ENCODE measurements at places on chromosomes 12 and 14.

- DNase-seq = no peak
Observed at GRCh38 chr14:84674636-84675035, 855.3 kb upstream of the FLRT2 start.

GRCh38 chr14:29927376-29928116 lies at the start of gene PRKD1:
Gene PRKD1 (minus strand): TSS chr14:29927847.
- DNase-seq = peak; percentile 74

DNA sequence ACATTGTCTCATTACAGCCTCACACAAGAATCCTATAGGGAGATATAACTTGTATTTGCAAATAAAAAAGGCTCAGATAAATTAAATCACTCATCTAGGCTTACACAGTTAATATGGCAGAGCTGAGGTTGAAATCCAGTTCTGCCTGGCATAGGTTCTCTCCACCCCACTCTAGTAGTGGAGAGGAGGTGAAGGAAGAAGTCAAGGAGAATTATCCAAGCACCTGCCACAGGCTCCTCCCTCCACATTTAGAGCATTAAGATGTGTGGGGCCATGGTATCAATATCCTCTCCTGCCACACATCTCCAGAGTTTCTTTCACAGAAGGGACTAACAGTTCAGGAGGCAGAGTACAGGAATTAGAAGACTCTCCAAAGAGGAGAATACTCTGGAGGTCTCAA lies 22.5 kb upstream of the STAC3 start:
- no peak for DNase-seq

- no peak for DNase-seq
Observed at GRCh38 chr12:25124493-25124892, 70.5 kb downstream of the DNAI7 start.

DNA sequence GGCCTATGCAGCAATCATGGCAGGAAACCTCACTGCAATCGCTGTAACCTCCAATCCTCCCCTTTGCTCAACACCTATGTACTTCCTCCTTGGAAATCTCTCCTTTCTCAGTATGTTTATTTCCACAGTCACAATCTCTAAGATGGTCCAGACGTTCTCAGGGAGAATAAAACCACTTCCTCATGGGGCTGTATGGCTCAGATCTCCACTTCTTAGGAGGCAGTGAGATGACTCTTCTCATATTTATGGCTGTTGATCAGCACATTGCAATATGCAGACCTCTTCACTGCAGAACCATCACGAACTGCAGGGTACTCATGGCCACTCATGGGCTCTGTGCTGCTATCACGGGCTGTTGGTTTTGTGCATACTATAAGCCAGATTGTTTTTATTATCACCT lies 17.1 kb upstream of the OR4K17 start:
- DNase-seq = no peak

DNA sequence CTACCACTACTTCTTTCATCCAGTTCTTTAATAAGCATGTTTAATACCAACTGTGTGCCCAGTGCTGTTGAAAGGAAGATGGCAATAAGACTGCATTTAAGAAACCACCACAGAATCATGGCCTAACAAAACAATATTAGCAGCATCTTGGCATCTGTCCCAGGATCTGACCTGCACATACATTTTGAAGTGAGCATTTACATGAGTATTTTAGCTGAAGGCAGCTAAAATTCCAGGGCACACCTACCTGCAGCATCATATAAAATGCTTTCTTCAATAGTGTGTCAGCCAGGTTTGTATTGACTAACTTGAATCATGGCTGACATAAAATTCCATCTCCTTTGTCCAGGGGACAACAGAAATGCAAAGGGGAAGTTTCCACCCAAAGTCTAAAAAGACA lies 65.0 kb upstream of the ARHGAP5 start:
- DNase-seq = no peak

DNA sequence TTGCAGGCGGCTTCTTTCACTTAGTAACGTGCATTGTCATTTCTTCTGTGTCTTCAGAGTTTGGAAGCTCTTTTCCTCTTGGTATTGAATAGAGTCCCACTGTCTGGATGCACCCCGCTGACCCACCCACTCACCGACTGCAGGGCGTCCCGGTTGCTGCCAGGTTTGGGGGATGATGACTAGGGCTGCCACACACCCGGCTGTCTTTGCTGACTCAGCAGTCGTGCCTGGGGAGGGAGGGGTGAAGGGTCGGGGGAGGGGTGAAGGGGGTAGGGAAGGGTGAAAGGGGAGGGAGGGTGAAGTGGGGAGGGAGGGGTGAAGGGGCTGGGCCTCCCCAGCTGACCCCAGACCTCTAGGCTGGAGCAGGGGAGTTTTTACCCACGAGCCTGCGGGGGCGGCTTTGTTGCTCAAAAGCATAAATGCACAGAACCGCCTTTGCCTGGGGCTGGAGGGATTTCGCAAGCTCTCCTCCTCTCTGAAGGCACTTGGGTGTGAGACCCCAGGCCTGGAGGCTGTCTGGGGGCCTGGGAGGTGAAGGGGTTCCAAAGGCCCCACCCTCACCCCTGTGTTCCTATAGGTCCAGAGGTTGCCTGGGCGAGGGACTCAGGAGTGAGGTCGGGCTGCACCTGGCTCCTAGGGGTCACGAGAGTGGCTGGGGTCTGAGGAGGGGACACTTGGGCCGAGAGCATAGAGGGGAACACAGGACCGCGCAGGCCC lies 31.3 kb upstream of the ULK1 start:
- DNase-seq = no peak

GRCh38 chr12:41652981-41653380 lies 464.9 kb downstream of the PDZRN4 start:
- no peak for DNase-seq

DNA sequence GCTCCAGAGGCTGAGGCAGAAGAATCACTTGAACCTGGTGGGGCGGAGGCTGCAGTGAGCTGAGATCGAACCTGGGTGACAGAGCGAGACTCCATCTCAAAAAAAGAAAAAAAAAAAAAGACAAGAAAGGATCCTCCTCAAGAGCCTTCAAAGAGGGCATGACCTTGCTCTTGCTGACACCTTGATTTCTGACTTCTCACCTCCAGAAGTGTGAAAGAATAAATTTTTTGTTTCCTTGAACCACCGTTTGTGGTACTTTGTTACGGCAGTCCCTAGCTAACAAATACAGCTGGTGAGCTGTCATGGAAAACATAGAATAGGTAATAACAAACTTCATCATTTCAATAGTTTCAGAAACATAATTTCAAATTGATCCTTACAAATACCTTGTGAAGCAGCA lies 1.9 kb upstream of the ACTR10 start:
- DNase-seq = no peak

DNA sequence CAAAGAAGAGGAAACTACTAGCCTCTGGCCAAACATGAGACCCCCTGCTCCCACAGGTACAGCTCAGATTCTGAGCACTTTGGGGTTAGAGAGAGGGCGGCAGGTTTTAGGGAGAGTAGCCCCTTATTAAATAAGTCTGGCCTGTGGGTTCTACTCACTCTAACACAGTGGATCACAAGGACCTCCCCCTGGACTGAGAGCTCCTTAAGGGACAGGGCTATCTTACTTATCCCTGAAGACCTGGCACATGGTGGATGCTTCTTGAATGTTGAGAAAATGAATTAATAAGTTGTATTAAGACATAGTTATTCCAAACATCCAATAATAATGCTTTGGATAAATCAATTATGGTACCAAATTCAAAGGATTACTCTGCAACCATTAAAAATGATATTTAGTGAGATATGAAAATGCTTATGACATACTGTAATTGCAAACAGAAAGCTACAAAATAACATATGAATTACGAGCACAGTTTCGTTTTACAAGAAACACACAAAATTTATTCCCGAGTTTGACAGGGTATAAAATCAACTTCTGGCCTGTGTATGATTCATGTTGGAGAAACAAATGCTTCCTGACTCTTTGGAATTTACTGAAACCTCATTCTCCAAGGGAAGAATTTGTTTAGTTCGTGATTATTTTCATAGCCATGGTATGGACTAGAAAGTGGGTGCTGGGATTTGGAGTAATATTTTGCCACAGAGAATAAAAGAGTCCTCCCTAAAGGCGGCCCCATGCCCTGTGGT lies 59.3 kb upstream of the BDKRB2 start:
- no peak for DNase-seq

DNA sequence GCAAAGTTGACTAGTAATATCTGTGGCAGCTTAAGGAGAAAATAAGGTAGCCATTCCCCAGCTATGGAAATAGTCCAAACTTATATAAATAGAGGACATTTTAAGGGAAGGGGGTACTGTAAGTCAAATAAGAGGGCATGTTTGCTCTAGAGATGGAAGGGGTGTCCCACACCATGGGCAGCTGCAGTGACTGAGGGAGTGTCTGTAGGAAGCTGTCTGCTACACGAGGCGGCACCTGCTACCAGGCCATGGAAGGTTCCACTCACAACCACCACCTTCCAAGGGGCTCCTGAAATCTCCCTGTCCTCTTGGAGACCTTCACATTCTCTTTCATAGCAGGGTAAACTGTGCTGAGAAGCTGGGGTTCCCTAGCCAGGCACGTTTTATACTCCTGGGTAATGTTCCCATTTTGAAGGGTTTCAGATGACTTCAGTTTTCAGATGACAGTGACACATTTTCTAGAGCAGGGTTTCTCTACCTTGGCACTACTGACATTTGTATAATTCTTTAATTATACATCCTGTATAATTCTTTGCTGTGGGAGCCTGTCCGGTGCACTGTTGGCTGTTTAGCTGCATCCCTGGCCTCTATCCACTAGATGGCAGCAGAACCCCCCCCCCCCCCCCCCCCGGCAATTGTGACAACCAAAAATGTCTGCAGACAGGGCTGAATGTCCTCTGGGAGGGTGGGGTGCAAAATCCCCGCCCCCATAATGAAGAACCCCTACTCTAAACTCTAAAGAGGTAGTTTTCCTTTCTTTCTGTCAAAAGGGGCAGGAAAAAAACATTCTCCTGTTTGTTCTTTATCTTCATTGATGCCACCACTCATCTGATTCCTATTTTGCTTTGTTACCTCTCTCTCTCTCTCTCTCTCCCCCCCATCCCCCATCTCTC lies 11.6 kb upstream of the SMCO2 start:
- peak; percentile 18 for DNase-seq

DNA sequence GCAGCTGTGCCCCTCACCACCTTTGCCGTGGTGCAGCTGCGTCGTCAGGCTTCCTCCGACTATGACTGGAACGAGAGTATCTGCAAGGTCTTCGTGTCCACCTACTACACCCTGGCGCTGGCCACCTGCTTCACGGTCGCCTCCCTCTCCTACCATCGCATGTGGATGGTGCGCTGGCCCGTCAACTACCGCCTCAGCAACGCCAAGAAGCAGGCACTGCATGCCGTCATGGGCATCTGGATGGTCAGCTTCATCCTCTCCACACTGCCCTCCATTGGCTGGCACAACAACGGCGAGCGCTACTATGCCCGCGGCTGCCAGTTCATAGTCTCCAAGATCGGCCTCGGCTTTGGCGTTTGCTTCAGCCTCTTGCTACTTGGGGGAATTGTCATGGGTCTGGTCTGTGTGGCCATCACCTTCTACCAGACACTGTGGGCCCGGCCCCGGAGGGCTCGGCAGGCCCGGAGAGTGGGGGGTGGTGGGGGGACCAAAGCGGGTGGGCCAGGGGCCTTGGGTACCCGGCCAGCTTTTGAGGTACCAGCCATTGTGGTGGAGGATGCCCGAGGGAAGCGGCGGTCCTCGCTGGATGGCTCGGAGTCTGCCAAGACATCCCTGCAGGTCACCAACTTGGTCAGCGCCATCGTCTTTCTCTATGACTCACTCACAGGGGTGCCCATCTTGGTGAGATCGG lies 2.6 kb downstream of the GPR162 start:
- DNase-seq = no peak

- DNase-seq = peak; percentile 30
Observed at GRCh38 chr14:28308734-28309133, 457.9 kb upstream of the FOXG1 start.

DNA sequence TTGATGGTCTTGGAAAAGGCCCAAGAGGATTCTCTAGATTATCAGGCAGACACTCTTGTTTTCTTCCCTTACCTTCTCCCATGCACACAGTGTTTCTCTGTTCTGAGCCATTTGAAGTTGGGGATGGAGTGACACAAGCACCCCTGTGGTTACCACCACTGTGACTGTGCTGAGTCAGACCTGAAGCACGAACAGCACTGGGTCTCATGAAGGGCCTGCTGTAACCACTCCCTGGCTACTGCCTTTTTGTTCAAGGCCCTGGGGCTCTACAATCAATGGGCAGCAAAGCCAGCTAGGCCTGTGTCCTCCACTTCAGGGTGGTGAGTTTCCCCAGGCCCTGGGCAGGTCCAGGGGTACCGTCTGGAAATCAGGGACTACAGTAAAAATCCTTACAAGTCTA lies 65.5 kb downstream of the TSPAN8 start:
- DNase-seq = no peak

- DNase-seq = peak; percentile 32
Observed at GRCh38 chr12:122350141-122350848, 72.2 kb downstream of the CLIP1 start.

DNA sequence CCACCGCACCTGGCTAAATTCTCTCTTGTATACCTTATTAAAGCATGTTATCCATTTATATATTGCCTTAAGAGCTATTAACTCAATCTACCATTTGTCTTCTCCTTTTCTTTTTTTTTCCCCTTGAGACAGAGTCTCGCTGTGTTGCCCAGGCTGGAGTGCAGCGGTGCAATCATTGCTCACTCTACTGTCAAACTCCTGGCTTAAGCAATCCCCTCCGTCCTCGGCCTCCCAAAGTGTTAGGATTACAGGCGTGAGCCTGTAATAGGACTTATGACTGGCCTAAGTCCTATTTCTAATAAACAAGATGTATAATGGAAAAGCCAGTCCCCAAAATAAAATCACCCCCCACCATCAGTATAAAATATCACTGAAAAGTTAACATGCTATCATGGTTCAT lies 14.4 kb downstream of the SNX6 start:
- no peak for DNase-seq

GRCh38 chr14:101508196-101508947 lies 52.9 kb upstream of the DIO3 start:
- DNase-seq = no peak

- DNase-seq = no peak
Observed at GRCh38 chr14:80973931-80974641, 18.7 kb downstream of the TSHR start.

GRCh38 chr14:61568572-61569011 lies 126.7 kb upstream of the HIF1A start:
- no peak for DNase-seq

- no peak for DNase-seq
Observed at GRCh38 chr12:31954925-31955858, 4.0 kb upstream of the RESF1 start.

- DNase-seq = peak; percentile 88
Observed at GRCh38 chr12:72346363-72346944, 74.3 kb downstream of the TRHDE start.

DNA sequence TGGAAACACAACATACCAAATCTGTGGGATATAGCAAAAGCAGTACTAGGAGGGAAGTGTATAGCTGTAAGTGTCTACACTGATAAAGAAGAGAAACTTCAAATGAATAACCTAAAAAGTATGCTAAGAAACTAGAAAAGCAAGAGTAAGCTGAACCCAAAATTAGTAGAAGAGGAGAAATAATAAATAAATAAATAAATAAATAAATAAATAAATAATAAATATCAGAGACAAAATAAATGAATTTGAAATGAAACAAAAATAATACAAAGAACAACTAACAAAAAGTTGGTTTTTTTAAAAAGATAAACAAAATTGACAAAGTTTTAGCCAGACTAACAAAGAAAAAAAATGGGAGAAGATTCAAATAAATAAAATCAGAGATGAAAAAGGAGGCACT lies 72.7 kb upstream of the TSPAN8 start:
- no peak for DNase-seq

Data from globus pallidus (tissue), 1 donor.